ENCODE measurements at places on chromosomes 16 and 17.
A peak's percentile ranks its signal among the peaks of the same experiment; 100 is the strongest.

DNA sequence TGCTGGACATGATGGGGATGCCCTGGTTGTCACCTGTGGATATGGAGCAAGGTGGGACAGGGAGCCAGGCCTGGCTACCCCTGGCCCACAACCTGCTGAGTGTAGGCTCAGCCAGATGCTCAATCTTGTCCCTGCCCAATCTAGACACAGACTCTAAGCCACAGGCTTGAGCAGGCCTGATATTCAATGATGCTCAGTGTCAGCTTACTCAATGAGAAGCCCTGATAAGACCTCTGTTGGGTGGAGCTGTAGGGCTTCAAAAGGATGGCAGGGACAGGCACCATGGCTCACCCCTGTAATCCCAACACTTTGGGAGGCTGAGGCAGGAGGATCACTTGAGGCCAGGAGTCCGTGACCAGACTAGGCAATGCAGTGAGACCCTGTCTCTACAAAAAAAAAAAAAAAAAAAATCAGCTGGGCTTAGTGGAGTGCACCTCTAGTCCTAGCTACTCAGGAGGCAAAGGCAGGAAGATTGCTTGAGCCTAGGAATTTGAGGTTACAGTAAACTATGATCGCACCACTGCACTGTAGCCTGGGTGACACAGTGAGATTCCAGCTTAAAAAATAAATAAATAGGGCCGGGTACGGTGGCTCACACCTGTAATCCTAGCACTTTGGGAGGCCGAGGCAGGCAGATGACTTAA is 3.4 kb downstream of the LCAT start:
- DNase-seq, result no peak

DNA sequence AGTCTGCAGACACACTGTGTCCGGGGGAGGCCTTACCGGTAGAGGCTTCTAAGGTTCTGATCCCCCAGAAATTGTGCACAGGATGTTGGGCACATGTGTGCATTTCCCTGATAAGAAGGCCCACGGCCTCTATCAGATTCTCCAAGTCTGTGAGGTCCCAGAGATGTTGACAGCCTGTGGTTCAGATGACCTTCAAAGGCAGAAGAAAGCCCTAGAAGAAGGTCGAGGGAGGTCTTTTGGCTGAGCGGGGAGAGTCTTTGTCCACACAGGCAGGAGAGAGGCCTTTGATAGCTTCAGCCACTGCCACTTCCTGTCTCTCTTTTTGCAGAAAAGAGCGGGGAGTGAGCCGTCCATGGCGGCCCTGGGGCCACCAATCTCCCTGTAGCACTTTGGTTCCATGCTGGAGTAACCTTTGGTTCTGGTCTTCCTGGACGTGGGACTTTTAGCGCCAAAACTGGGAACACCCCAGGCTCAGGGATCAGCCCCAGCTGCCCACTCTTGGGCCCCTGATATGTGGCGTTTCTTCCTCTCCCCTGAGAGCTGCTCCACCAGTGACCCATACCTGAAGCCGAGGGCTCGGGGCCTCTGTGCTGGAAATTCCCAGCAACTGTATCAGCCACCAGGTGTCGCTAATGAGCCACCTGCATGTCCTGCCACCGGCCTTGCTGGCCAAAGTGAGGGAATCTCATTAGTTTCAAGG is 28.1 kb upstream of the LGALS9 start:
- peak; percentile 60 for DNase-seq

DNA sequence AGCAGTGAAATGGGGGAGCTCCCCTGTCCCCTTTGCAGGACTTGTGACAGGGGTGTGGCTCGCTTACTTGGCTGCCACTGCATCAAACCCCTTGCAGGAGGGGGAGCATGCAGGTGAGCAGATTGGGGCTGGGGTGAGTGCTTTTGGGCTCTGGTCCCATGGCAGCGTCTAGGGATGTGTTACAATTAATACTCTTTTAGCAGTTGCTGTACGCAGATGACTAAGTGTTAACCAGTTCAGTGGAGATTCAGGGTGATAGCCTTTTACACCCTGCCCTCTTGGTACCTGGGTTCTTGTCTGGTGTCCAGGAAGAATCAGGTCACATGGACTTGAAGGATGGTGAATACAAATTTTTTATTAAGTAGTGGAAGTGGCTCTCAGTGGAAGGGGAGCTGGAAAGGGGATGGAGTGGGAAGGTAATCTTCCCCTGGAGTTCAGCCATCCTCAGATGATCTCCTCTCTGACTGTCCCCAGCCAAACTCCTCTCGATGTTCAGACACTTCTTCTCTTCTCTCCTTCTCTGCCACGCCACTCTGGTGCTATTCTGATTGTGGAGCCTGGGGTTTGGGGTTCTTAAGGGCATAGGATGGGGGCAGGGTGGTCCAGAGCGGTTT is 100.1 kb downstream of the MARF1 start:
- no peak for DNase-seq

- DNase-seq, result no peak
These were observed 28.5 kb downstream of the SYCE1L start for GRCh38 chr16:77227745-77228144.

- DNase-seq, result no peak
These were observed 195.5 kb downstream of the FTO start for GRCh38 chr16:53899431-53899830.

GRCh38 chr16:56539656-56540055 is 19.8 kb upstream of the BBS2 start:
- DNase-seq, result no peak

DNA sequence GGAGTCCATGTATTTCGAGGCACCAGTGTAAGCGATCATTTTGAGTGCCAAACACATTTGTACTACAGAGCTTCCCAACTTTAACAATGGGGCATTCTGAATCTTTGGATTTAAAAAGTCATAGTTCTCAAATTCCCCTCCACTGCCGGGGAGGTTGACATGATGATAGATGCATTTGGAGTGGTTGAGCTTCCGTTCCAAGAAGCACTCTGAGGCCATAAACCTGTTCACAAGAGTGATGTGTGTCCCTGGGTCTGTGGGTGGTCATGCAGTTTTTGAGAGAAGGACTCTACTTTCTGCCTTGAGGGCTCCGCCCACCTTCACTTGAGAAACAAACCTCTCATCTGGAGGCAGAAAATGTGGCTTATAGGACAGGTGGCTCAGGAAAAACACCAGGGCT is 43.7 kb downstream of the IRX5 start:
- DNase-seq, result no peak

DNA sequence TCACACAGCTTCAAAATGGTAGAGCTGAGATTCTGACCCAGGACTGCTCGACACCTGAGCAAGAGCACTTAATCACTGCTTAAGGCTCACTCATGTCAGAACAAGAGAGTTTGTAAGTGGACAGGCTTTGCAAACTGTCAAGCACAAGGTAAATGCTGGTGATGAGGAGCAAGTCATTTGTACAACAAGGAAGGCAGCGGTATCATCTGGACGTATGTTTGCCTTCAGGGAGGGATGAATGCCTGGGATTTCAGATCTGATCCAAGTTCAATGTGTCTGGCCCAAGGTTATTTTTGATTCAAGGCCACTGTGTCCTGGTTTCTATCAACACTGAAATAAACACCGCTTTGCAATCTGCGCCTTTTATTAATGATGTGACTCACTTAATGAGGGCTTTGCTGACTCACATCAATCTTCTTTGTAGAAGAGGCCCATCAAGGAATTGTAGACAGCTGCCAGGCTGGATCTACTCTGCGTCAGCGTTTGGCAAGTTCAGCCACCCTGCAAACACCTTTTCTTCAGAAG is 174.4 kb upstream of the HS3ST3A1 start:
- no peak for DNase-seq

- no peak for DNase-seq
These were observed at the start of gene IGSF6 for GRCh38 chr16:21652453-21652852. Gene IGSF6 (minus strand): TSS chr16:21652608. CDS start chr16:21652598, 10 bp downstream.

DNA sequence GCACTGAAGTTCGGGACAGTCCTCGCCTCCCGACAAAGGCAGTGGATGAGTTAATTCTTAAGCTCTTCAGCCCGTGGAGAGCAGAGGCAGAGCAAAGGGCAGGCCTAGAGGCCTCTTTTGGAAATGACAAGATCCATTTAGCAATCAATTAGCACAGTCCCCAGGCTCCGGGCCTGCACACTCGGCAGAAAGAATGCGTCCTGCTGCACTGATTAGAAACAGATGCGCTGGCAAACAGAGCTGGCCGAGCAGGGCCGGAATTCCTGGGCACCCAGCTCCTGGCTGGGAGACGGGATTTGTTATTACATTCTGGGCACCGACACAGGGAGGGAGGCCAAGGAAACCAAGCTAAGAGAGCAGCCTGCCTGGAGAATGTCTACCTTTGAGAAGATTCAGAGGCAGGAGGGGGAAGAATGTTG is 162.9 kb downstream of the COPRS start:
- DNase-seq, result no peak

DNA sequence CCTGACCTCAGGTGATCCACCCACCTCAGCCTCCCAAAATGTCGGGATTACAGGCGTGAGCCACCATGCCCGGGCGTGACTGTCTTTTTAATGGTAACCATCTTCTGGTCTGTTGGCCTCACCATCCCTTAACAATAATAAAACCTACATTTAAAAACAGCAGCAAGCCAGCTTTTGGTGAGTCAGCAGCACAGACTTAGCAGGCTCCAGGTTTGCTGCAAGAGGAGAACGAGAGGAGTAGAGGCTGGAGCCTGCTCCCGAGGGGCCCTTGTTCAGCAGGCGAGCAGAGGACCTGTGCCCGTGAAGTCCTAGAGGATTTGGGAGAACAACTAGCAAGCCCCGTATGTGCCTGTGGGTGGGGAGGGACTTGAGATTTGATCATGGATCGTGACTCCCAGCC is 35.7 kb downstream of the MYH13 start:
- DNase-seq, result no peak

DNA sequence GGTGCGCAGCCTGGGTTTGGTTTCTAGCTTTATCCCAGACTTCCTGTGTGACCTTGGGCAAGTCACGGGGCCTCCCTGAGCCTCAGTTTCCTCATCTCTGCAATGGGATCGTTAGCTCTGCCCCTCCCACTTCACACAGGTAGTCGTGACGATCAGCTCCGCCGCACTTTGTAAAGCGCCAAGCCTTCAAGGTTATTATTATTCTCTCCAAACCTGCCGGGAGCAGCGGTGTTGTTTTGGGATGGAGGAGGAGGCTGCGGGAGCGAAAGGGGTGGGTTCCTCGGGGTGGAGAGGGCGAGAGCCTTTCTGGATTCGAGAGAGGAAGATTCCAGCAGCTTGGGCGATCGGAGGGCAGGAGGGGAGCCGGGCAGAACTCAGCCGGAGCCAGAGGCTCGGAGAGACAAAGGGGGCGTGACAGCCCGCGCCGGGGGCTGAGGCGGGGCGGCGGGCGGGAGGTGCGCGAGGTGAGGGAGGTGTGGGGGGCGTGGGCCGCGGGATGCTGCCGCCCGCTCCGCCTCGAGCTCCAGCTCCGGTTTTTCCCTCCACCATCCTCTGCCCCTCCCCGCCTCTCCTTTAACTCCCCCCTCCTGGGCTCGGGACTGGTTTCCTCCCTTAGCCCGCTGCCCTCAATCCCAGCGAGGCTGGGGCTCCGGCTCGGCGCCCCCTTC is at the start of gene EFNB3:
Gene EFNB3, plus strand, starts transcription at position 602 of the 668 bp plus-strand sequence. CDS start 397 bp downstream, outside the sequence.
- no peak for DNase-seq

DNA sequence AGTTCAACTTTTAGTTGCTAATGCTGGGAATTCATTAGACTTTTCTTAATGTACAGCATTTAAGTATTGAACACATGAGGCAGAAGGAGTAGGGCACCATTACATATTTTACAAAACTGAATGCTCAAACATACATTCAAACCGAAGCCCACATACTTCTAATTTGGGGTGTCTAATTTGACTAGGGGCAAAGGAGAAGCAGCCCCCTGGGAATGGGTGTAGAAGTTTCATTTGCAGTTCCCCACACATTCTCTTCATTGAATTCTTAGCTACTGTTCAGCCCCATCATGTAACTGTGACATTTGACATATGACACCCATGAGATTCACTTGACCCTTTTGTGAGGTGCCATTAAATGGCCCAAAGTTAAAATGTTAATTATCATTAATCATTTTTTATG is 16.4 kb downstream of the IRX6 start:
- no peak for DNase-seq

DNA sequence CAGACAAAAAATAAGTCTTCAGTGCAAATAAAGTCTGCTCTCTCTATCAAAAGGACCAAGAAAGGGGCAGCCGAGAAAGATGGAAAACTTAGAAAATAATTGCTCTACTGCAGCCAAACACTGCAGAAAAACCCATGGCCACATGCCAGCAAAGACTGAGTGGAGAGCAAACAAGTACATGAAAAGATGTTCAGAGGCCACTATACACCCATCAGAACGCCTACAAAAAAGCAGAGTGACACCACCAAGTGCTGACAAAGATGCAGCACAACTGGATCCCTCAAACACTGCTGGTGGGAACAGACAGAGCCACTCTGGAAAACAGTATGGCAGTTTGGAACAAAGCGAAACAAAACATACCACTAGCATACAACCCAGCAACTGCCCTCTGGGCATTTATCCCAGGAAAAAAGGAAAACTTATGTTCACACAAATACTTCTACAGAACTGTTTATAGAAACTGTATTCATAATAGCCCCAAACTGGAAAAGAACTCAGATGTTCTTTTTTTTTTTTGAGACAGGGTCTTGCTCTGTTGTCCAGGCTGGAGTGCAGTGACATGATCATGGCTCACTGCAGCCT is 36.7 kb downstream of the KIAA0753 start:
- no peak for DNase-seq

- DNase-seq, result no peak
These were observed 7.3 kb downstream of the TCF25 start for GRCh38 chr16:89880477-89881367.

DNA sequence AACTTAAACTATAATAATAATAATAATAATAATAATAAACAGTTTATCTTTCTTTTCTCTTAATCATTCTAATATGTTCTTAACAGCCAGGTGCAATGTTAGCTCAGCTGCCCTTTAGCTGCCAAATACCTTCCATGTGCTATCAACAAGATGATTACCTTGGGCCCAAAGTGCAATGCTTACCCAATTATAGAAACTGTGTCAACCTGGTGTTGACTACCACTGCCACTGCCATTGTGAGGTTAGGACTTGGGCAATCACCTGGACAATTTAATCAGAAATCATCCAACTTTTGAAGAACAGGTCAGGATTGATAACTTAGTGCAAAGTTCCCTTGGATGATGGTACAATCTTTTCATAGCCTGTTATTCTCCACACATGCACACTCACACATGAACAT is 371.8 kb upstream of the SALL1 start:
- no peak for DNase-seq

- no peak for DNase-seq
These were observed 163.5 kb downstream of the RAB11FIP4 start for GRCh38 chr17:31554930-31555329.

DNA sequence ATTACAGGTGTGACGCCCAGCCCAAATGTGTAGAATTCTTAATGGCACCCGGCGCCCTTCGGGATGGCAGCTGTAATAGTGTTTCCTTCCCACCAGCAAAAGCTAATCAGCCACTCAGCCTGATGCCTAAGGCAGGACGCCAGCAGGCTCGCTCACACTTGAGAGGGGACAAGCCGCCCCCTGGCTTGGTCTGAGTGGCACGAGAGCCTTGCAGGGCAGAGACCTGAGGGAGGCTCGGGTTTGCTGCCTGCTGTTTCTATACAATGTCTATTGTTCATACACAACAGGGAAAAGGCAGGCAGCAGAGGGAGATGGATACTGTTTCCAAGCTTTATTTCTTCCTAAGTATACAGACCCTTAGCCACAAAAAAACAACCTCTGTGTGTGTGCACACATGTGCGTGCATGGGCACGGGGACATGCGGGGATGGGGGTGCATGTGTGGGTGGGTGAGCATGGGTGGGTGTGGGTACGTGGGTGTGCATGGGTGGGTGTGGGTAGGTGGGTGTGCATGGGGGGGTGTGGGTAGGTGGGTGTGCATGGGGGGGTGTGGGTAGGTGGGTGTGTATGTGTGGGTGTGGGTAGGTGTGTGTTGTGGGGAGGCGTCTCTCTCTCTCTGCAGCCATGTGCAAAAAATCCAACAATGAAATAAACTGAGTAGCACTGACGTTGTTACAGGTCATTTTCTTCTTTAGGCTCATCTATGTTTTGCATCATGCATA is 10.0 kb downstream of the SLC38A8 start:
- DNase-seq, result no peak

Measured in activated CD4-positive, alpha-beta T cell treated with anti-CD3 and anti-CD28 coated beads for 1 hour (primary cell).